Amniotic epithelial cell (primary cell): ENCODE measurements at places on chromosomes 4 and X.

DNA sequence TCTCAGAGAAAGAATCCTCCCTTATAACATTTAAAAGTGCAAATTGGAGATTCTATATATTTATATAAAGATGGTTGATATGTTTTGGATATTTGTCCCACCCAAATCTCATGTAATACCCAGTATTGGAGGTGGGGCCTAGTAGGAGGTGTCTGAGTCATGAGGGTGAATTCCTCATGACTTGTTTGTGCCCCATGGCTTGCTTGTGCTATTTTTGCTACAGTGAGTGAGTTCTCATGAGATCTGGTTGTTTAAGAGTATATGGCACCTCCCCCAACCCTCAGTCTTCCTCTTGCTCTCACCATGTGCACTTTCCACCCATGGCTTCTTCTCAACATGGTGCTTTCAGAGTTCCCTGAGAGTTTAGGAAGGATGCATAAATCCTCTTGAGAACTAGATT is 9.5 kb upstream of the ANKRD50 start:
- DNase-seq, result no peak

DNA sequence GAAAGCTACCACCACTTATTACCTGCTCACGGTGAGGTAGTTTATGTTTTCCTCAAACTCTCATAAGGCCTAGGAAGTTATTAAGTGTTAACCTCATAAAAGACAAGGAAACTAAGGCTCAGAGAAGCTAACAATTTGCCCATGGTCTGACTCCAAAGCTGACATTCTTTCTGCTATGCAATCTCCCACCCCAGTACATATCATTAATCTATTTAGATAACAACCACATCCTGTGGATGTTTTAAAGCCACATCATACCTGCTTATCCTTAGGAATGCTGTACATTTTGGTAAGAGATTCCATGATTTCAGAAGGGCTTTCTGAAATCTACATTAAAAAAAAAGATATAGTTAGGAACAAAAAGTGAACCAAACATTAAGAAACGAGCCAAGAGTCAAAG is 55.4 kb downstream of the HUWE1 start:
- peak; percentile 81 for DNase-seq

GRCh38 chr4:48078425-48078824 is 55.6 kb downstream of the TXK start:
- DNase-seq, result no peak

DNA sequence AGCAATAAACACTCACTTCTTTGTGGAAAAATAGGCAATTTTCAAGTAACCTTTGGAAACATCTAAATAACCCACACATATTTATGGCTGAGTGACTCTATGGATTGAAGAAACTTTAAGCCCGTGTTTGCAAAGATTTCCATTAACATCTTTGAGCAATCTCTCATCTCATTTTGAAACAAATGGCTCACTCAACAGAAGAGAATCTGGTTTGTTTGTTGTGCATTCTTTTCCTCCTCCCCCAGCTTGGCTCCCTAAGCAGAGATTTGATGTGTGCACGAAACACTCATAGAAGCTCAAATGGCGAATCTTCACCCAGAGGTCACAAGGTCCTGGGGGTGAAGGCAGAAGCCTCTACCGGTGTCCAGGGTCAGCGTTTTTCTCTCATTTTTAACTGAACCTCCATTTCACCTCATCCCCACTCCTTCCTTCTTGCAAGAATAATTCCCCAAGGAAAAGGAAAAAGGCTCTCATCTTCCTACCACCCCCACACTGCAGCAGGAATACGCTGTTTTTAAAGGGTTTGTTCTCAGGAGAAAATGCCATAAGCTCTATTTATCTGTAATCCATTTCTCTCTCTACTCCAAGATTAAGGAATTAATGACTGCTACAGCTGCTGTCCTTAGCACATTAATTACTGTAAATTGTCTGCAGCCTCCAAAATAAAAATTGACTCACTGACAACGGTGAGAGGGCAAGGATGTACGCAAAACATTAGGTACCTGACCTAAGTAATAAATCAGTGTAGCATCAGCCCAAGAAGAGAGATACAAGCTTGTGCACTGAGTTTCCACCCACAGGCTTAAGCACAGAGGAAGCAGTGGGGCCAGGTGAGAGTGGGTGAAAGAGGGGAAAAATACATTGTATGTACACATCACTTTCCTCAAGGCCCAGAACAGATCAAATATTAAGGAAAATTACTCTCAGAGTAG is 307.6 kb upstream of the NOCT start:
- peak; percentile 70 for DNase-seq

- no peak for DNase-seq
Observed at GRCh38 chrX:38881066-38881465, 79.8 kb downstream of the MID1IP1 start.

DNA sequence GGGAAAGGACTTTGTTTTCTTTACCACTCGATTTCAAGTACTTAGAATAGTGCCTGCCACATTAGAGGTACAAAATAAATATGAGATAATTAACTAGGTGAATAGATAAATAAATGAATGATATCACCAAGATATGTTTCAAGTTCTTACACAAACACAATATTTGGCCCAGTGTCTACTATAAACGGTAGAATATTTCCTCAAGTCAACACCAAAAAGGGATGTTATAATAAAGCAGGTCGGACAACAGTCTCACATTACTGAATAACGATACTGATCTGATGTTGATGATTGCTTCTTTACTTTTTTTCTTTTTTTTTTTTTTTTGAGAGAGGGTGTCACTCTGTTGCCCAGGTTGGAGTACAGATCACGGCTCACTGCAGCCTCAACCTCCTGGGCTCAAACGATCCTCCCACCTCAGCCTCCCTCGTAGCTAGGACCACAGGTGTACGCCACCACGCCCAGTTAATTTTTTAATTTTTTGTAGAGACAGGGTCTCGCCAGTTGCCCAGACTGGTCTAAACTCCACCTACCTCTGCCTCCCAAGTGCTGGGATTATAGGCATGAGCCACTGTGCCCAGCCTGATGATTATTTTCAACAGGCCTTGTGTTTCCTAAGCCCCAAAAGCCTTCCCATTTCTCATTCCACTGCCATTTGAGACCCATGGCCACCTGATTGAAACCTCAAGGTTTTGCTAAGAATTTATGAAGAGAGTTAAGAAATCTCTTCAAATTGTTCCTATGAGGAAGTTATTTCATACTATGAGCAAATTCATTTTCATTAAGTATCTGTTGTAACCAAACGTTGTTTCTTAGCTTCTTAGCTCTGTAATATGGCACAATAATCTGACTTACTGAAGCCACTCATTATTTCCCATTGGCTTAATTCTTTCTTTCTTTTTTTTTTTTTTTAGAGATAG is 2.3 kb downstream of the MANBA start:
- no peak for DNase-seq

GRCh38 chr4:67721770-67722597 is 21.0 kb upstream of the UBA6 start:
- DNase-seq, result peak; percentile 75
